ENCODE measurements at places on chromosomes 3 and 15. TPM values are rescaled to one million over a fixed set of nuclear protein-coding genes. Genes with fewer than 3 reads are reported as not detected.

The SEC22A gene
- total RNA-seq = 16.0 TPM

The IL17RE gene
- total RNA-seq = 0.20 TPM

The NPAP1 gene
- not detected for total RNA-seq

The NEK10 gene
- 8.1 TPM for total RNA-seq

The TP53BP1 gene
- 14.3 TPM for total RNA-seq

The GCNT3 gene
- 0.36 TPM for total RNA-seq

The HIGD2B gene
- total RNA-seq = not detected

The RASL12 gene
- total RNA-seq = 2.8 TPM
